ENCODE measurements at places on chromosomes 6 and 20. TPM values are rescaled to one million over a fixed set of nuclear protein-coding genes. Genes with fewer than 3 reads are reported as not detected.

DNA sequence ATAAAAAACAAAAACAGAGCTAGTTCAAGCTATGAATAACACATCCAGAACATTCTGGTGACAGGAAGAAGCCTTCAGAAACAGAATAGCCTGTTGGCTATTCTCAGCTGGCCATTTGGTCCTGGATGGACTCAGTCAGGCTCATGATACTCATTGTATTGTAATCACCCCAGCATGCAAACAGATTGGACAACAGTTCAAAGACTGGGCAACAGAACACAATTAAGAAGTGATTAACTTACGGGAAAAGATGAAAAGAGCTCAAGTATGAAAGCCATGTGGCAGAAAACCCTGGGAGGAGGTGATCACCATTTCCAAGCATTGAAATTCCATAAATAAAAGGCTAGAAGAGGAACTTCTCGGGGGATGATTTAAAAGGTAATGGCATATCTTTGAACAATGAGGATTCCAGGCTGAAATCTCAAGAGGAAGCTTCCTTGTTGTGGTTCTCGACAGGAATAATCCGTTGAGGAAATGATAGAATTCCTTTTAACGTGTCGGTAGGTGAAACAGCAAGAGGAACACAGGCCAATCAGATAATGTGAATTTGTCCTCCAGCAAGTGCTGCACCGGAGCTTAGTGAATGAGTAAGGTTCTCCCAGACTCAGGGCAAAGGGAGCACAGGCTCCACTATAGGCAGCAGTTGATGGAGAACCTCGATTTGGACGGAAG is 172.4 kb downstream of the BCAS1 start:
- no peak for DNase-seq

DNA sequence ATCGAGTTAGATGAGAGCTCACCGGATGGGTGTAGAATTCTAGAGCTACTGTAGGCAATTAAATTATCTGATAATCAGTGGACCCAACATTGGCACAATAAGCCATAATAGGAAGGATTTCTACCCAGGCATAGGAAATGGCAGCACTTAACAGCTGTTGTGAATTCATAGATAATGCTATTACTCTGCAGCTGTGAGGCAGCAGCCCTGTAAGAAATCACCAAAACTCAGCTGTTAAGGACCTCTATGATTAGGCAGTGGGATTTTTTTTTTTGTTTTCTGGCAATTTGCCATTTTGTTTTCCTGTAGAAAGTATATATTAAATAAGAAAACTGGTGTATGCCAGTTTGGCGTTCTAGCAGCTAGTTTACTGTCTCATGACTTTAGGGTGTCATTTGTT is 609.1 kb upstream of the SLC35B3 start:
- no peak for DNase-seq

DNA sequence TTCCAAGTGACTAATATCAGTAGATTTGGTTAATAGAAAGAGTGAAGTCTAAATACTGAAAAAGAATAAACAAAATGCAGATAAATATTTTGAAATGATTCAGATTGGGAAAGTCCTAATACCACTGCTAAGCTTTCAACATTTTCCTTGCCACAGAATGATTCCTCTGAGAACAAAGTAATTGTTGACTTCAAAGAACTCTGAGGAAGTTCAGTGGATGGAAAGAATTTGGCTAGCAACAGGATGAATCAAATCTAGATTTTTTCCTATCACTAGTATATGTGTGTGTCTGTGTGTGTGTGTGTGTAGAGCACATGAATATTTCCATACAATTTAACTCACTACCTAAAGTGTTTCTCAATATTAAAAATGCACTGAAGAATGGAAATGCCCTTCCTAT is 107.9 kb upstream of the PREP start:
- no peak for DNase-seq

GRCh38 chr6:166297606-166298005 is 10.6 kb downstream of the PRR18 start:
- DNase-seq = no peak

GRCh38 chr6:139154881-139155547 is 20.1 kb downstream of the HECA start:
- DNase-seq = no peak

- DNase-seq = peak; percentile 15
Observed at GRCh38 chr6:34027445-34027936, 118.4 kb downstream of the GRM4 start.

The LAMA2 gene
- polyA plus RNA-seq = 130 TPM

DNA sequence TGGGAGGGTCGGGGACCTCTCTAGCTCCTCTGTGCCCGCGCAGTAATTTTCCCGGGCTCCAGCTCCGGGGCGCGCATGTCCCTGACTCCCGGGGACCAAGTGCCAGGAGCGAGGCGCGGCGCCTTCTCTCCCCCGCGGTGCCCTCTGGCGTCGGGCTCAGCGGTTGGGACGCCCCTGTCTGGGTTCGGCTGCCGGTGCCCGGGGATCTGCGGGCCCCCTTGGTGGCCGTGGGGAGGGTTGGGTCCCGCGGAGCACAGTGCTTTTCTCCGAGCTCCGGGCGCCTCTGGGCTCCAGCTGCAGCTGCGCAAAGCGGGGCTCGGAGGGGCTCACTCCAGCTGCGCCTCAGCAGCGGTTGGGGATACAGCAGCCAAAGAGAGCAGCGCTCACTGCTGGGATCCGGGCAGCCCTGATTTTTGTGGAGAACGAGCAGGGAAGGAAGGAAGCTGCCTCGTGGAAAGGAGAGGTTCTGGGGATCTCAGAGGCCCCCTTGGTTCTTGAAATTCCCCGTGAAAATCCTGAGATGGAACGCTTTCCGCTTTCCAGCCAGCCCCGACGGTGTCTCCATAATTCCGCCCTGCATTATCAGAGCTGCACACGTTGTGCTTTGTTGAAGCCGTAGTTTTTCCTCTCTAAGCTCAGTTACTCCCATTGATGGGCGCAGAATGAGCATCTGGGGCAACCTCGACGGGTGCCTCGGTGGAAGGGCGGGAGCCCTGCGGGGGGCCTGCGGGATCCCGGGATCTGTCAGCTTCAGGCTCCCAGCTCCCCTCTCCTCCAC is 861 bp downstream of the PPP1R14C start:
- DNase-seq = no peak
